RPMI8226 (cell line): ENCODE measurements at places on chromosomes 12 and 14.

DNA sequence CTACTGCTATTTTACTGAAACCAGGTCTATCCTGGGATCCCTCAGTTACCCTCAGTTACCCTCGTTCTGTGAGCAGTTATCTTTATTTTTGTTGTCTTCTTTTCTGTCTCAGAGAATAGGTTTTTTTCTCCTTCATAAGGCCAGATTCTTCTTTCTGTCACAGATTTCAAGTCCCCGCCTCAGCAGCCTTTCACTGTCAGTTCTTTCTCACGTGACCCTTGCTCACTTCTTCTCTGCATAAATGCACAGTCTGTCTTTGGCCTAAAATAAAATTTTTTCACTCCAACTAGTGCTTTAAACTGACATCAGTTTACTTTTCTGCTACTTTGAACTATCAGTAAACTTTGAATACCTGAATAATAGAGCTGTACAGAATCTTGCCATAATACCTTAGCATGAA is 299.7 kb downstream of the ERC1 start:
- no peak for DNase-seq

DNA sequence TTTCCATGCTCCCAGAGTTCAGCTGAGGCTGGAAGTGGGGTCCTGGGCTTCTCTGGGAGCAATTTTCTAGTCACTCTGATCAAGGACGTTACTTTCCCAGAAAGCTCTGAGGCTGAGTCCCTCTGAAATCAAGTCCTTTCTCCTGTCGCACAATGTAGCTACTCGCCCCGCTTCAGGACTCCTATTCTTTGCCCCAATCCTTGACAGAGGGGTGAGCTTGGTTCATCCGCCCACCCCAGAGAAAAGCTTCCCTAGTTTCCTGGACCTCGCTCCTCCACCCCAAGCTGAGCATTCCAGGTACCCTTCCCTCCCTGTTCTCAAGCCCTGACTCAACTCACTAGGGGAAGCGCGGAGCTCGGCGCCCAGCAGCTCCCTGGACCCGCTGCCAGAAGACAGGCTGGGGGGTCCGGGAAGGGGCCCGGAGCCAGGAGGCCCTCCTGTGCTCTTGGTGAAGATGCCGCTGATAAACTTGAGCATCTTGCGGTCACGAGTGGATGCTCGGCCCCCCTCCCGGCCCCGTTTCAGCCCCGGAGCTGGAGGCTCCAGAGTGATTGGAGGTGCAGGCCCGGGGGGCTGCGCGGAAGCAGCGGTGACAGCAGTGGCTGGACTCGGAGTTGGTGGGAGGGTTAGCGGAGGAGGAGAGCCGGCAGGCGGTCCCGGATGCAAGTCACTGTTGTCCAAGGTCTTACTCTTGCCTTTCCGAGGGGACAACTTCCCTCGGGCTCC is 1.6 kb downstream of the AGAP2 start:
- DNase-seq: no peak

DNA sequence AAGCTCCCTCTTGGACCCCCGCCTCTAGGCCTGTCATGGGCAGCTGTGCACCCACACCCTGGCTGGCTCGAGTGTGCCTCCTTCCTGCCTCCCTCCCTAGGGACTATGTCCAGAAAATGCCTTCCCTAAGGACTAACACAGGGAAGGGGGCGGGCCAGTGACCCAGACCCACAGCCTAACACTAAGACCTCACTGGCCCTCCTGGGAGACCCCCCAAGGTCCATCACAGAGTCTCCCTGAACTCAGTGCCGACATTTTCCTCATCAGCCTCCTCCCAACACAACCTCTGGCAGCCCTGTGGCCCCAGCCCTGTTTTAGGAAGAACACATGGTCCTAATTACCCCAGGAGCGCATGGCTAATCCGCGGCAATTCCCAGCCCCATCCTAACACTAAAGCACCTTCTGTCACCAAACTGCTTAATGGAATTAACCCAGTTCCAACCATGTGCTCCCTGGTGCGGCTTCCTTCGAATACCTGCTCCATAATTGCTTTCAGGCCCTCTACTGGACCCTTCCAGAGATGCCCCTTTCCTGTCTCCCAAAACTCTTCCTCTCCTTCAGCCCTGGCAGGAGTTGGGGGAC is 5.6 kb downstream of the MSI1 start:
- DNase-seq: no peak

- DNase-seq: no peak
Observed at GRCh38 chr12:68784015-68784414, 24.0 kb upstream of the MDM2 start.

DNA sequence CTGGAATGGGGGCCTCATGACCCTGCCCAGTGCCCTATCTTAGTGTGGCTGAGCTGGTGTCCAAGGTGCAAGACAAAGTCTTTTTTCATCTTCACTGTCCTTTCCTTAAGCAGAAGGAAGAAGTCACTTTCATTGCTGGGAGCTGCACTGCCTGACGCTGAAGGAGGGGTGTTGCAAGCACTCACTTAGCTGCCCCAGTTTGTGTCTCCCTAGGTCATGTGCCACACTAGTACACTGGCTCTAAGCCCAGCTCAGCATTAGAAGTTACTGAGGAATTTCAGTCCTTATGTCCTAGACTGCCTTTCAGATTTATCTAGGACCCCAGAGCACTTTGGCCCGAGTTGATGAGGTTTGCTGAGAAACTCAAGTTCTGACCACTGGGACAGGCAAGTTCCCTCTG is 952.0 kb upstream of the USP15 start:
- no peak for DNase-seq

GRCh38 chr14:94390372-94391086 is 2.1 kb upstream of the SERPINA1 start:
- peak; percentile 4 for DNase-seq

- DNase-seq: no peak
Observed at GRCh38 chr12:67578976-67579661, 69.4 kb upstream of the DYRK2 start.

DNA sequence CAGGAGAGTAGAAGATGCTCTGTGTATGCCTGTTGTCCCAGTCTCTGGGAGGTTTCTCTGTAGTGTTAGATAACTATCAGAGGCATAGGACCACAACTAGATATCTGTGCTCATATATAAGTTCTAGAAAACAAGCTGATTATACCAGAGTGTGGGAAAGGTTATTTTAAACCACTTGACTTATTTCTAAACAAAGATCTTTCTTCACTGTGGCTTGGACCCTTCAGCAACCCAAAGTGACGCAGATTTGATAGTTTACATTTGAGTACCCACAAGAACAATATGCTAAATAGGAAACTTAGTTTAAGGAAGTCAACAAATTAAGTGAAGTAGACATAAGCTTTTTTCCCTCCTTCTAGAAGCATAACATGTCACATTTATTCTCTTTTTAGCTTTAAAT is 41.3 kb downstream of the RIC8B start:
- DNase-seq: no peak

DNA sequence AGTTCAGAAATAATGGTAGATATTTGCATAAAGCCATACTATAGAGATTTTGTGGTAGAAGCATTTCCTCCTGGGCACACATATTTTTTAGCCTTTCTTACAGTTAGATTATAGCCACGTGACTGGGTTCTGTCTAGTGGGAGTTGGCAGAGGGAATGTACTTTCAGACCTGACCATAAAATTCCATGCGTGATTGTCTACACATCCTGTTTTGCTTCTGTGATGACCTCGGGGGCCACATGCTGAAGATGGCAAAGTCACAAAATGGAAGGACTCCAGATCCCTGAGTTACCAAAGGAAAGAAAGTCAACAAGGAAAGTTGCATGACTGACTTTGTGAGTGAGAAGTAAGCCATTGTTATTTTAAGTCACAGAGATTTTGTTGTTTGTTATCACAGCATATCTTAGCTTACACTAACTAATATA is 14.6 kb upstream of the MIA2 start:
- DNase-seq: peak; percentile 12

- no peak for DNase-seq
Observed at GRCh38 chr14:90290337-90291011, 34.1 kb downstream of the PSMC1 start.

DNA sequence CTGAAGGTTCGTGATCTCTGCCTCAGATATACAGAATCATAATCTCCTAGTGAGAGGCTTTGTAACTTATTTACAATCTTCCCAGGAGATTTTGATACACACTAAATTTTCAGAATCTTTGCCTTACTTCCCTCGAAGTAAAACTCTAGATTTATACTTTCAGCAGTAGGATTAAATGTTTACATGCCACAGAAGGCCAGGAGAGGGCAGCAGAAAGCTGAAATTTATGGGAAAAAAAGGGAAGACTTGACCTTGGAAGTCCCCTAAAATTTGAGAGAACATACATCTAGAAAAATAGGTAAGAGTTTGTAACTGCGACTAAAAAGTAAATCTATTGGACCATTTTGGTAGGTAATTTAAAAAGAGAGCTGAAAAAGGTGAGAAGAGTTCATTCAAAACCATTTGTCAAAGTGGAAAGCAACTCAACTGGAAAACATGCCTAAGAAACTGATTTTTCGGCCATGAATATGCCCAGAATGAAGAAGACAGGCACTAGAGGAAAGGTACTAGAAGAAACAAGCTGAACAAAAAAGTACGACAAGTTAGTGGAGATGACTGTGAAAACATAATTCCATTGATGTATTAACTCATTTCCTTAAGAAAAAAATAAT is 242.0 kb upstream of the MDGA2 start:
- DNase-seq: peak; percentile 33

DNA sequence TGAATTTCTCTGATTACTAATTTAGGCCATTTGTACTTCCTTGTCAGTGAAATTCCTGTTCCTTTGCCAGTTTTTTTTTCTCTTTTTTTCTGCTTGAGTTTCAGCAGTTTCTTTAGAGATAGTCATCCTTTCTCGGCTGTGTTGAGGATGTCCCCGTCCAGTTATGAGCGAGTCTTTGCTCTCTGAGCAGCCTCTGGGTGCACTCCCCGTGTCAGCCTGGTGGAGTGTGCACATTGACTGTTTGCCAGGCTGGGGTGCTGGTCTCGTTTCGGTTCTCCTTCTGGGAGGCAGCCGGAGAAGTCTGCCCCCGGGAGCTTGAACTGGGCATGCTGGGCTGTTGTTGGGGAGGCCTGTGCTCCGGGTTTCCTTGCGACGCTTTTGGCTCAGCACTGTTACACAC is 3.0 kb downstream of the PACS2 start:
- peak; percentile 48 for DNase-seq

GRCh38 chr12:10170216-10170615 is 1.7 kb downstream of the OLR1 start:
- no peak for DNase-seq

GRCh38 chr12:52921488-52922165 is 16.8 kb upstream of the KRT8 start:
- no peak for DNase-seq

- no peak for DNase-seq
Observed at GRCh38 chr12:96326628-96327227, 73.5 kb downstream of the CDK17 start.

DNA sequence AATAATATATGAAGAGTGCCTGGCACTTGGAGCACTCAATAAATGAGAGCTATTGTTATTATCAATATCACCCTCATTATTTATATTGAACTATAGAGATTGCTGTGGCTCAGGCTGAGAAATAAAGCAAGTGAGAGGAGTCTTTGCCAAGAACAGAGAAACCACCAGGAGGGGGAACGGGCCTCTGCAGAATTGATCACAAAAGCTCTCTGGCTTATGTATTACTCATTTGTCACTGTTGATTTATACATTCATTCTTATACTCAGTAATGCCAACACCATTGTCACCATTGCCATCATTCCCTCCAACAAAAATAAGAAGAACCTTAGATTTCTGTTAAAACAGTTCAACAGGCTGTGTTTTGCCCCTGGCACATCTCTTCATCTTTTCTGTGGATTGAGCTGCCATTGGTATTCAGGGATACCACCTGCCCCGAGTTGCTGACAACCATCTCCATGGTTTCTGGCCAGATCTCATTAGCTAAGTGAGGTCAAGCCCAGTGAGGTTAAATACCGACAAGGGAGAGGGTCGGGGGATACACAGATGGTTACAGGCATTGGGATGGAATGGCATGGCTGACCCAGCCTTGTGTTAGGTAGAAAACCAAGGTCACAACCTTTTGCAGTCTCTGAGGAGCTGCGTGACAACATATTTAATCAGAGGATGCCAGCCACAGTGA is 21.8 kb upstream of the PCNX1 start:
- DNase-seq: no peak

DNA sequence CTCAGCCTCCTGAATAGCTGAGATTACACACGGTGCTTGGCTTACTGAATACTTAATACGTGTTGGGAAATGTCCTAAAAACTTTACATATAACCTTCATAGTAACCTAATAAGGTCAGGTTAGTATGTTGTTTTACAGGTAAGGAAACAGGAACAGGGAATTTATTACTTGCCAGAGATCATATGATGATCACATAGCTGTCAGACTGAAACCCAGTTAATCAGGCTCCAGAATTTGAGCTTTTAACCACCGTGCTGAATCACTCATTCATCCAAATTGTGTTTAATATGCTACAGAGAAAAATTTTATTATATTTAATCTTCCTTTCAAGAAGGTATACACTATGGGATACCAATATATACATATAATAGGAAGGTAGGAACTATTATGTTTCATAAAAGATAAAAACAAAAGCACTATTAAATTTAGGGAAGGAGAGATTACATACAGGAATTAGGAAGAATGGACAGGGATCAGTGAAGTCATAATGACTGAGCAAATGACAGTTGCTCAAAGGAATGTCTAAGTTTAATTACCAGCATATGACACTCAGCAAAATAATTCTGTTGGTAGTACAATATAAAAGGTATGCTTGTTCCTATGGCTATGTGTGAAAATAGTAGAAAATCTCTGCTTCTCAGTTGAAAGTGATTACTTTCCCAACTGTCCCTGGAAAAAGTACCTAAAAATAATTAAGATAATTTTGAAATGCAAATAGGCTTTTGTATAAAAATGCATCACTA is 59.3 kb downstream of the HEATR5A start:
- no peak for DNase-seq

GRCh38 chr12:68239309-68239982 is 13.8 kb upstream of the IL26 start:
- DNase-seq: no peak

DNA sequence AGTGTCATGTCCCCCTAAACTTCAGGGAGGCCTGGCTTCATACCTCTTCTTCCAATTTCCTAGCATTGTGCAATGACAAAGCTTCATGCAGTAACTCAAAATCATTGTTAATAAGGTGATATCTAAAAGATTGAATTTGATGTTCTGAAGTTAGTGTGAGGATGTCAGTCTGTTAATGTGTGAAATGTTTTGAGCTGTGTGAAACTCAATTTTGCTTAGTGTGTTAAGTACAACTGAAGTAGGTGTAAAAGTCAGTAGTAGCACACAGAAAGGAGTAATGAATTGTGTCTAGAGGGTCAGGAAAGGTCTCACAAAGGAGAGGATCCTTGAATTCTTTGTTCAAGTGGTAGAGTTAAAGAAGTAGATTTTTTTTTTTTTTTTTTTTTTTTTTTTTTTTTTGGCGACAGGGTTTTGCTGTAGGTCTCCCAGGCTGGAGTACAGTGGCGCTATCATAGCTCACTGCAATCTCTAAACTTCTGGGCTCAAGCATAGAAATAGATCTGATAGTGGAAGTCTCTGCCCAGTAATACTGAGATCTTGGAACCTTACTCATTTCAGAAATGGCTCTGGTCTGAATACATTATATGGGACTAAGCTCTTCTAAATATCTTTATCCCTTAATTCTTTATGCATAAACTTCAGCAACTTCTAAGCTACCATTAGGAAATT is 63.9 kb downstream of the FUT8 start:
- no peak for DNase-seq

GRCh38 chr14:103391048-103391447 is 5.8 kb downstream of the MARK3 start:
- peak; percentile 54 for DNase-seq
